ENCODE measurements at places on chromosomes 13 and 19.

DNA sequence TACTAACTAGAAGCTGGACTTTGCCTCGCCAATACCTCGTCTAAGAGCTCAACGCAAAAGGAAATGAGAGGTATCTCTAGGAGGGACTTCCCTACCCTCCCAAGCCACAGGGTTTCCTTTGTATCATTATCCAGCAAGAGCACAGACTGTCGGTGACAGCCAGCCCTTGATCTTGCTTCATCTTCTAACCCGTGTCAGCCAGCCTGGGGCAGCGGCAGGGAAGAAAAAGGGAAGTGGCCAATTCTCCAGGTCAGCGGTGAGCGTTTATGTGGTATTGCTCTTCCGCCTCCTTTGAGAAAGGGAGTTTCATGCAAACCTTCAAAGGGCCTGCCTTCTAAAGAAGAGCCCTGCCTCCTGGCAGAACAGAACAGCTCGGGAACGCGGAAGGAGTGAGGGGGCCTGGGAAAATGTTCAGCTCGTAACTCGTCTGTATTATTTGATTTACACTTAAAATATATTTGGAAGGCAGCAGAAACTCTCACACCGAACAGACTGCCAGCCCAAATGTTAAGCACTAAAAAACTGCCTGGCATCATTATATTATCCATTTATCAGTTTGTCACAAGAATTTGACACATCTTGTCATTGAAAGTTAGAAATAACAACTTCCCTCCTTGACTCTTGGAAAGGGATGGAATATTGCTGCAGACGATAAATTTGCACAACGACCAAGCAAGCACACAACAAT, 41.8 kb downstream of the EFNB2 start:
- DNase-seq: no peak

GRCh38 chr13:25432691-25433090, 60.9 kb downstream of the ATP8A2 start:
- DNase-seq: no peak

- DNase-seq: no peak
Measured at GRCh38 chr13:103663996-103664395, 597.8 kb upstream of the SLC10A2 start.

GRCh38 chr19:33392341-33393285, 19.1 kb downstream of the CEBPG start:
- DNase-seq: no peak

DNA sequence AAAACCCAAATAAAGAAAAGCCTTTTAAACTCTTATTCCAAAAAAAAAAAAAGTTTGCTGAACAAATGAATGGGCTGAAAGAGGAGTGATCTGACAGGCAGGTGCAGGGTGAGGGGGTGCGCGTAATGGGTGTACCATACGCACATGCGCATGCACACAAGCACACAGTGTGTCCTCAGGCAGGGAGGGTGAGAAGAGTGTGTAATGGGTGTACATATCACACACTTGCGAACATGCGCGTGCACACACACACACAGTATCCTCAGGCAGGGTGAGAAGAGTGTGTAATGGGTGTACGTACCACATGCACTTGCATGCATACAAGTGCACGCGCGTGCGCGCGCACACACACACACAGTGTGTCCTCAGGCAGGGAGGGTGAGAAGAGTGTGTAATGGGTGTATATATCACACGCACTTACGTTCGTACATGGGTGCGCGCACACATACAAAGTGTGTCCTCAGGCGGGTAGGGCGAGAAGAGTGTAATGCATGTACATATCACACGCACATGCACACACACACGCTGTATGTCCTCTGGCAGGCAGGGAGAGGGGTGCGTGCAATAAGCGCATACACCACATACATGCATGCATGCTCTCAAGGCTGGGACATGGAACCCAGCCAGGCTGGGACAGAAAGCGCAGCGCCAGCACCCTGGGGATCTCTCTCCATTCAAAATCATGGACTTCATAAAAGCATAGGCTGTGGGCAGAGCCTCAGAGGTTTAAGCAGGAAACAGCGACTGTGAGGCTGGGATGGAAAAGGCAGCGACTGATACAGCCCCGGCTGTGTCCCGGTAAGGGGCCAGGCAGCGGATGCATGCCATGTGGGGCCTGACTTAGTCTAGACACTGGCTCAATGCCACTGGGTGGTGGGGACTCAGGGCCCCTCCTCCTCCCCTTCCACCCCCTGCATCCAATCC, 70.4 kb downstream of the CEBPG start:
- no peak for DNase-seq

- peak; percentile 40 for DNase-seq
Measured at GRCh38 chr19:16888629-16889365, at the start of gene F2RL3. Gene F2RL3, plus strand, starts transcription at chr19:16888999. Its CDS starts 191 bp downstream, at chr19:16889190.

DNA sequence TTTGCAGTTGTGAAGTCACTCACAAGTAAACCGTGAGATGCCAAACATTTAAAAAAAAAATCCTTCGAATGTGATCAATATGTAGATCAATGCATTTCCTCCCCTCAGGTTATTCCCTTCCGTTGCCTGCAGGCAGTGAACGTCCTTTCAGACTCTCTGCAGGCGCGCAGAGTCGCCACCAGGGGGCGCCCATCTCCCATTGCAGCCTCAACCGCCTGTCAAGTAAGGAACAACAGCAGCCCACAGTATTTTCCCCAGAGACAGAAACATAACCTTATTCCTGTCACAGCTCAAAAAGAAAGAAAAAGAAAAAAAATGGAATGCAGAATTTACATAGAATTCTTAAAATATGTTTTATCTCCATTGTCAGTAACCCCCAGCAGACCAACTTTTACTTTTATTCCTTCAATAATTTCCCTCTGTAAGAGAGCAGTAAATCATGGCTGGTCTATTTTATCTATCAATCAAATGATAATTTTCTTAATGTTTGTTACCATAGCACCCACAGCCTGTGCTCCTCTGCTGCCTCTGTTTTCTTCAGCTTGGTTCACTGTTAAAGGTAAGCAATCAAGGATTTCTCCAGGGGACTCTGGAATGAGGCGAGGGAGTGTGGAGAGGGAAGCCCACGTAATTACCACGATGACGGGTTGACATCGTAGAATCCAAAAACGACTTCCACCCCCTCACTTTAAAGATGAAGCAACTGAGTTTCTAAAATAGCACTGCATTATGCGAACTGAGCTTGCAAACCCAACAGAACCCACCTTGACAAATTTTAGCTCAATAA, 637.6 kb upstream of the ARGLU1 start:
- peak; percentile 64 for DNase-seq

GRCh38 chr19:35862528-35862927, 5.8 kb downstream of the KIRREL2 start:
- no peak for DNase-seq

DNA sequence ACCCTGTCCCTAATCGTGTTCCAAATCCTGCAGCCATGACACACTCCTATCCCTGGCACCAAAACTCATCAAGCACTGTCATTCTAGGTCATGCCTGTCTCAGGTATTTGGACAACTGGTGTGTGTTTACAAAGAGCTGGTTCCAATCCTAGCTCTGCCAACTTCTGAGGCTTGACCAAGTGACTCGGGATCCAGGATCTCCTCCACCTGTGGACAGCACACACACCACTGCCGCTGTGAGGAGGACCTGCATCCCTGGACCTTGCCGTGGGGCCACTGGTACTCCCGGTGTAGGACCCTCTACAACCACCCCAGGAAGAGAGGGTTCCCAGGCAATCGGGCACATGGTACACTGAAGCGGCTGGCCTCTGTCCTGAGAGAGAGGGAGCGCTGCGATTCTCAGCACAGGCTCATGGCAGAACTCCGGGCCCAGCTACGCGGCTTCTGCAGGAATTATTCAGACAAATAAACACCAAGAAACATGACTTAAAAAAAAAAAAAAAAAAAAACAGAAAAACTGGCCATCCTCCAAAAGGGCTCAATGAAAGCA, 20.4 kb downstream of the MLLT1 start:
- DNase-seq: no peak

- no peak for DNase-seq
Measured at GRCh38 chr13:70905035-70905434, 796.8 kb upstream of the KLHL1 start.

- DNase-seq: no peak
Measured at GRCh38 chr13:106656186-106656585, 88.2 kb upstream of the ARGLU1 start.

DNA sequence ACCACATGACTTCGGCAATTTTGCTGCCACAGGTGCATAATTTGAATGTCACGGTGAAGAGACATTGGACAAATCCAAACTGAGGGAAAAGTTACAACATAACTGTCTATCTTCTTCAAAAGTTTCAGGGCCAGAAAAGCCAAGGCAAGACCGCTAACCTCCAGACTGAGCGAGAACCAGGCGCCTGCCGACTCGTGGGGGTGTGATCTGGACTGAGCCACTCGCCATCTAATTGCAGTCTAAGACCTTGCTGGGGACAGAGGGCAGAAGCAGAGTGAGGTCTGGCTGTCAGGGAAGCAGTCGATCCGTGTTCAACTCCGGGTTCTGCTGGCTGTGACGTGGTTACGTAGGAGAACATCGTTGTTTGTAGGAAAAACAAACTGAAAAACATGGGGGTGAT, 88.6 kb downstream of the SPACA7 start:
- DNase-seq: no peak

DNA sequence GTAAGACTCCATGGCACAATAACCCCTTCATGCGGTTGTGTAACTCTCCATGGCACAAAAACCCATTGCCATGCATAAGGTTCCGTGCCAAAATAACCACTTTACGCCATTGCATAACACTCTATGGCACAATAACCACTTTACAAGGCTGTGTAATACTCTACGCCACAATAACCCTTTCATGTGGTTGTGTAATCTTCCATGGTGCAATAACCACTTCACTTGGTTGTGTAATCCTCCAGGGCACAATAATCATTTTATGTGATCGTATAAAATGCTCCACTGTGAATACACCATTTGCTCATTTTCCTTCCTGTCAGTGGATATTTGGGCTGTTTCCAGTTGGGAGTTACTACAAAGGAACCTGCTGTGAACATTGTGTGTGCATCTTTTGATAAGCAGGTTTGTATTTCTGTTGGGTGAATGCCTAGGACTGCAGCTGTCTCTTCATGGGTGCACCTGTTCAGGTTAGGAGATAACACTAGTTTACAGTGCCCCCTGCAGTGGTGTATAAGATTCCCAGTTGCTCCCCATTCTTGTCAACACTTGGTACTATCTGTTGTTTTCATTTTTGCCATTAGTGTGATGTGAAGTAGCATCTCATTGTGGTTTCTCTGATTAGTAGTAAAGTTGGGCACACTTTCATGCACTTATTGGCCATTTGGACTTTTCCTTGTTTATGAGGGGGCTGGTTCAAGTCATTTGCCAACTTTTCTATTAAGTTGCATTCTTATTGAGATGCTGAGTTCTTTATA, 21.1 kb upstream of the ZSCAN18 start:
- DNase-seq: no peak

DNA sequence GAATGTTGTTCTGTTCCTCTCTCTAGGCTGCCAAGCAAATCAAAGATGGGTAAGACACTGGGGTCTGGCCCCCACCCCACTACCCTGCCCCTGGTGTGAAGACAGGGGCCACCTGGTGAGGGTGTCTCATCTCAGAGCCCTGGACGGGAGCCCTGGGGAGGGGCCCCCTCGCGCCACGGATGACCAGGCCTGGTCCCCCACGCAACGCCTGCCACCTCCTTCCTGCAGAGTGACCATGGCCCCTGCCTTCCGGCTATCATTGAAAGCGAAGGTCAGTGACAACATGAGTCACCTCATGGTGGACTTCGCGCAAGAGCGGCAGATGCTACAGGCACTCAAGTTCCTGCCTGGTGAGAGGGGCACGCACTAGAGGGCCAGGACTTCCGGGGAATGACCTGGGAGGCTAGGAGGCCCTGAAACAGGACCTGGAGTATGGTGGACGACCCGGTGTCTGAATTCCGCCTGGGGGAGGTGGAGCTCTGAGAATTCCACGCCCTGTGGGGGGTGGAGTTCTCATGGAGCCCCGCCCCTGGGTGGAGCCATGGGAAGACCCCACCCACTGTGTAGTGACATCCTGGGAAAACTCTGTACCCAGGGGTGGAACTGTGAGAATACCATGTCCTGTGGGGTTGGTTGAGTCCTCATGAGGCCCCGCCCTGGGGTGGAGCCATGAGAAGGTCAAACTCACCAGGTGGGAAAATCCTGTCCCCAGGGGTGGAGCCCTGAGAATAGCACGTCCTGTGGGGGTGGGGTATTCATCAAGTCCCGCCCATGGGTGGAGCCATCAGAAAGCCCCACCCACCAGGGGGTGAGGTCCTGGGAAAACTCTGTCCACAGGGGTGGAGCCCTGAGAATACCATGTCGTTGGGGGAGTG, 6.1 kb downstream of the FSD1 start:
- no peak for DNase-seq

GRCh38 chr13:99941911-99942310, 29.7 kb downstream of the ZIC5 start:
- DNase-seq: no peak

Measured in brain microvascular endothelial cell (primary cell).